ENCODE measurements at places on chromosomes 5 and 9.
A peak's percentile ranks its signal among the peaks of the same experiment; 100 is the strongest.

GRCh38 chr9:119968836-119969707 lies 599.8 kb upstream of the BRINP1 start:
- DNase-seq, result no peak

GRCh38 chr9:105842023-105842644 lies 147.8 kb downstream of the TMEM38B start:
- DNase-seq, result peak; percentile 14

DNA sequence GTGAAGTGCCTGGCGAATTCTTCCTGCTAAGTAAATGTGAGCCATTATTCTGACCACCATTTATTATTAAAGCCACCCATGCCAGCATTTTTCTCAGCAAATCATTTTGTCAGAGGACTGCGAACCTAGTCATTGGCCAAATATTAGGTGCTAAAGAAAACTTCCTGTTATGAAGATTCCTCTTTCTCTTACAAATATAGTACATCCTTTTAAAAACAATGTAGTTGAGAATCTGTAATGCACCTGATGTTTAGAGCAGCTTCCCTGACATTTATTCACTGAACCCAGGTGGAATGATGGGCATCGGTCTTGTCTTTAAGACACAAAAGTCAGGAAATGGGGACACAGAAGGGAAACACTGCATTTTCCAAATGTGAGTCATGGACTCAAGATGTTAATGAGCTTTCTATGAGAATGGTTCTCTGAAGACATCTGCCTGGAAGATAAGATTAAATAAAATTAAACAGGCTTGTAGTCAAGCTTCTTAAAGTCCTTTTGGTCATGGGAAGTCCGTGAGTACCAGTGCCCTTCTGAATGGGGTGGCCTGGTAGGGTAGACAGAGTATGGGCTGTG lies 290.6 kb downstream of the FBXL7 start:
- DNase-seq, result no peak

DNA sequence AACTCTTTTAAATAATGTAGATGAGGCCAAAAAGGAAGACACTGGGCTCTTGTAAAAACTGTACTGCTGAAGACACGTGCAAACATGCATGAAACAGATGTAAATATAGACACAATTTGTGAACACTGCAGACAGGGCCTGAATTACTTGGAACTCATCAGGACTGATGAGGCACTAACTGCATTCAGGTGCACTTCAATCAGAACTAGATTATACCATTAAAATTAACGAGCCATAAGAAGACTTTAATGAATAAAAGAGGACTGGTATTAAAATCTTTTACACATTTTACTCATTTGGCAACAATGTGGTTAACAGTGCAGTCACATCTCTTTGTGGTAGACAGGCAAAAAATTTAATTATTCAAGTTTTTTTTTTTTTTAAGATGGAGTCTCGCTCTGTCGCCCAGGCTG lies 13.4 kb upstream of the ZCCHC9 start:
- DNase-seq, result no peak

GRCh38 chr5:176441921-176442323 lies 6.3 kb upstream of the FAF2 start:
- DNase-seq, result no peak

DNA sequence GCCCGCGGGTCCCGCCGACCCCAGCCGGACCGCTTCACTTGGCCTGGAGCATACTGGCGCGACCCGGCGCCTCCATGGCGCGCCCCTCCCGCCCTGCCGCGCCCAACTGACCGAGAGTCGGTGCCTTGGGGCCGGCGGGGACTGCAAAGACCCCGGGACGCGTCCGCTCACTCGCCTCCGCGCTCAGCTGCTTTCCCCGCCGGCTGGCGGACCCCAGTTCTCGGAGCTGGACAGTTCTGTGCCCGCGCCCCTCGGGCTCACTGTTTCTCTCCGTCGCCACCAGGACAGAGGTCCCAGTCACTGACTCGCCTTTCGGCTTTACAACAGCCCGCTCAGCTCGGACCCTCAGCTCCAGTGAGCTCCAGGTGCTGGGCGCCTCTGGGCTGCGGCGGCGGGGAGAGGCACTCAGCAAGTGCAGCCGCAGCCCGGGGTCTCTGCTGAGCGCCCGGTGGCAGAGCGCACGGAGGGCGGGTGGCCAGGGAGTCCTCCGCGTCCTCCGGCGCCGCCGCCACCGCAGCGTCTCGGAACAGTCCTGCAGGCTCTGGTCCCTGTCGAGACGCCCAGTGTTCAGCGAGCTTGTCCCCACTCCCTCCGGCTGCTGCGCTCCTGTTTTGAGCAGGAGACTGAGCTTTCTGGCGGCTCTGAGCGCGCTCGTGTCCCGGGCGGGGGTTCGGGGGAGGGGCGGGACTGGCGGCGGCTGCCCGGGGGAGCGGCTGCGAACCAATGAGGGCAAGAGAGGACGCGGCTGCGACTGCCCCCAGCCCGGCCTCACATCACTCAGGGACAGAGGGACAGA lies at the start of gene SMIM32:
Gene SMIM32 (minus strand): TSS at position 637 of the 796 bp plus-strand sequence. CDS start 638 bp downstream, outside the sequence.
- no peak for DNase-seq

- DNase-seq, result no peak
Observed at GRCh38 chr5:144142139-144142823, 28.2 kb downstream of the YIPF5 start.

- DNase-seq, result peak; percentile 34
Observed at GRCh38 chr9:33233626-33234342, 6.2 kb upstream of the SPINK4 start.

DNA sequence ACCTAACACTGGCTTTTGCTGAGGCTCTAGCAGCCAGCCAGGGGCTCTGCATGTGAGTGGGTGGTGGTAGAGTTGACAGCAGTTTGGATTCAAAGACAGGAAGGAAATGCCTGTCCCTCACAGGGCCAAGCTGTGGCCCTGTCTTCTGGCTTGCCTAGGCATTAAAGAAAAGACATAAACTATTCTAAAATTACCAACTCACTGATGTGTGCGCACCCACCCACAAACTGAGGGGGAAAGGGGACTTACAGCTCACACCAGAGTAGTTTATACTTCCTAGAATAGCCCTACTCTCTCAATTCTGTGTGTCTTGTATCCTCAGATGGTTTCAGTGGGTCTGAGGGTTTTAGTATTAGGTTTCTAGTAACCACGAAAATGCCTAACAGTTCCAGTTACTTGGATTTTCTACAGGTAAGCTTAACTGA lies 18.3 kb upstream of the IL13 start:
- DNase-seq, result no peak

GRCh38 chr5:36202521-36202961 lies 39.2 kb downstream of the NADK2 start:
- no peak for DNase-seq

DNA sequence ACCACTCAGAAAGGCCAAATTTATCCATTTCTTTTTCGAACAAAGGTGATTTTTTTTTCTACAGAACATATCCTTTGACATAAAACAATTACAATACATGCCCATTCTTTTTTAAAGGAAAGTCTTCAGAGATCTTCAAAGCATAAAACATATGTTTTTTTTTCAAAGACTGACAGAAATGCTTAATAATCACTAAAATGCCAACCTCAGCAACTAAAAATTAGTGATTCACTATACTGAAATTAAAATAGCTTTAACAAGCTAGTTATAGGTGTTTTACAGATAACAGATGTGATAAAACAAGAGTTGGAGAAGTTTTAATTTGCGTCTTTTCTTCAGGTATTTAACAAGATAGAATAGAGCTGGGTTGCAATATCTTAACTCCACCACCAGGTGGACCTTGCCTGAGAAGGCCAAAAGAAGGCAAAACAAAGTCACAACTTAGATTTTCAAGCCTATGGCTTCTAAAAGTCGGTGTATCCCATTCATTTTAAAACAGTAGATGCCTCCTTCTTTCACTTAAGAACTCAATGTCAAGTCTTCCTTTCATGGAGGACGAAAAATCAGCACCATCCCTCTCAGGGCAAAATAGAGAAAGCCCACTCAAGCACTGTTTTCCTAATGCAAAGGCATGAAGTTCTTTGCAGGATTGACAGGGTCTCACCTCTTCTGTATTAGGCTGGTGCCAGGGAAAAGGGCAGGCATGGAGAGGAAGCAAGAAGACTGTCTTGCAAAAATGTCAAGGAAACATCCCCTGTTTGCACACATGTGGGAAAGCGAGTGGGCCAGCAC lies 31.1 kb upstream of the CPLX2 start:
- DNase-seq, result no peak
